ENCODE measurements at places on chromosomes 5 and 9.

GRCh38 chr5:75651575-75652238, 40.5 kb downstream of the ANKDD1B start:
- DNase-seq = no peak

- no peak for DNase-seq
Measured at GRCh38 chr5:66596636-66597182, 516 bp downstream of the MAST4 start.

DNA sequence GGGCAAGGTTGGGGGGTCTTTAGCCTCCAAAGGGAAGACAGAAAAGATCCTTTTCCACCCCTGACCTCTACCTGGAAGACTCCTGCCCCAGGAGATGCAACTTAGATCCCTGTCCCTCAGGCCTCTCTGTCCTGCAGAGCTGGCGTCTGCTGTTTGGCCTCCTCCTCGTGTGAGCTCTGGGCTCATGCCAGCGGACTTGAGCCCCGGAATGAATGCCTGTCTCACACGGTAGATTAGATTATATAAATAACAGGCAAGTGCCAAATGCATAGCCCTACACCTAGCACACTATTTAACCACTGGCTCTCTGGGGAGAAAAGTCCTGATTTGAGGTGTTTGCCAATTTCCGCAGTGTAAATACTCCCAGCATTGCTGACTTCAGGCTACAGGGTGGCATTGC, 1.4 kb upstream of the WNK2 start:
- peak; percentile 92 for DNase-seq

- DNase-seq = no peak
Measured at GRCh38 chr5:91052977-91053740, 330.0 kb downstream of the ARRDC3 start.

DNA sequence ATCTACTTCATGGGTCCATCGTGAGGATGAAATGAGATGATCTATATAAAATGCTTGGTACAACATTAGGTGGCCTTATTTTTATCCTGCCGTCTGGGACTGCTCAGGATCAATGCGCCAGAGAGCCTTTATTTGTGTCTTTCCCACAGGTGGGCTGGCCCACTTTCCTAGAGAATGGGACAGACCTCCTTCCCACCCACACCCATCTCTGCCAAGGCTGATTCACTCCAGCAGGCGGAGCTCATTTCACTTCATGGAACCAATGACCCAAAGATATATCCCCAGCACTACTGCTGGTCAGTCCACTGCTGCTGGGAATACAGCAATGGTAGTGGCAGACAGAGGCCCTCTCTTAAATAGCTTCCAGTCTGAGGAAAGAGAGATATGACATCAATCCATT, 35.7 kb downstream of the TGFBI start:
- DNase-seq = no peak

Data from stomach (tissue), 19 donors.